ENCODE measurements at places on chromosomes 4 and X.

DNA sequence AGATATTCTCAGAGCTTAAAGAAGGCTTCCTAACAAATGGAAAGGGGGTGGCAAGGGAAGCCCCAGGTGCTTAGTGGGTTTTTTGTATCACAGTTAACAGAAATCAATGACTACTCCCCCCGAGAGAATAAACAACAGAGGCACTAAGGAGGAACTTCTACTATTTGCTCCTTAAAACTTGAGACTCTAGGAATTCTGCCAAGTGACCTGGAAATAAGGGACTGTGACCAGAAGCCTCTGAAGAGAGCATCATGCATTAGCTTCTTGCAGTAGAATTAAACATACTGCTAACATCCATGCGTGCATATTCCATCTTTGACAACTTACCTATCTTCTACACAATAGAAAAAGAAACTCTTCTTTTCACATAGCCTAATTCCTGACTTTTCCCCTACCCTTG lies 86.8 kb downstream of the CAMK2D start:
- DNase-seq: no peak

DNA sequence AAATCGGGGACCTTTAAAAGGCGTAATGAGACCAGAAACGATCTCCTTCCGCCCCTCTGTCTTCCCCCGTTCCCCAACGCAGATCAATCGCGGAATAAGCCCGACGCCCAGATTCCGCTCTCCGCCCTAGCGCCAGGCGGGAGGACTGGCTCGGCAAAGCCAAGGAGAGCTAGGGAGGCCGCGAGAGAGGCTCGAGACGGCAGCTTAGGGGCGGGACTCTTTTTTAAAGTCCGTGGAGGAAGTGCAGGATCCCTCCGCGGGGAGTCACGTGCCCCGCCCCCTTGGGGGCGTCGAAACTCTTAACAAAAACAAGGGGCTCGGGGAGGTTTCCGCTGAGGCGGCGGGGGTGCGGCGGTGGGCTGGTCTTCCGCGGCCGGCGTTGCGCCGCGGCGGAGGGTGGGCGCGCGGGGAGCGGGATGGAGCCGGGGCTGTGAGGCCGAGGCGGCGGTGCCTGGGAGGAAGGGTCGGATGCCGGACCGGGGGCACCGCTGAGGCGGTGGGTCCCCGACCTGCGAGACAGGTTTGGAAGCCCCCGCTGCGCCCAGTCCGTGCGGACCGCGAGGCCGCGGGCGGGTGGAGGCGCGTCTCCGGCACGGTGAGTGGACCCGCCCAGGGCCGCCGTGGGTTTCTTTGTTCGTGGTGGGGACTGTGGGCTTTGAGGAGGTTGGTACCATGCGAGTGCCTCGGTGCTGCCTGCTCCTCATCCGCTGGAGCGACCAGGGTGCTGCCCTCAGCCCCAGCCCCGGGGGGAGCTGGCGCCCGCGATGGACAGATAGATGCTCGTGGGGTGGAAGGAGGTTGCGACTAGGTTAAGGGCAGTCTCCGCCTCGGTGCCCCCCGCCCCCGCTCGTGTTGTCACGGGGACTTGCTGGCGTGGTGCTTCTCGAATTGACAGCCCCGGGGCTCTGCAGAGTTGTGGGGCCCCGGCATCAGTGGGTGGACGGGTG lies at the start of gene CCNG2:
Gene CCNG2 (plus strand): TSS at position 296 of the 947 bp plus-strand sequence. CDS start 1,326 bp downstream, outside the sequence.
- DNase-seq: peak; percentile 60

- no peak for DNase-seq
These were observed 317.2 kb downstream of the EPHA5 start for GRCh38 chr4:65353098-65353497.

DNA sequence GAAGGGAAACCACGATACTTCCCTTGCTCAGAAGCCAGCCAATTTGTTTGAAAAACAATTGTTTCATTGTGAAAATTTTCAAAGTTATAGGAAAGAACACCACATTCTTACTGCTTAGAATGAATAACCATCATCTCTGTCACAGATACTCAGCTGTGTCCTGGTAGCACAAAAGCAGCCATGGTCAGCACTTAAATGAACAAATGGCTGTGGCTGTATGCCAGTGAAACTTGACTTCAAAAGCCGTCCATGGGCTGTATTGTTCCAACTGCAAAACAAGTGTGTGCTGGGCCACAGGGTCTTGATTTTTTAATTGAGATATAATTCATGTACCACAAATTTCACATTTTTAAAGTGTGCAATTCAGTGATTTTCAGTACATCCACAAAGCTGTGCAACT lies 19.6 kb downstream of the NSDHL start:
- no peak for DNase-seq

DNA sequence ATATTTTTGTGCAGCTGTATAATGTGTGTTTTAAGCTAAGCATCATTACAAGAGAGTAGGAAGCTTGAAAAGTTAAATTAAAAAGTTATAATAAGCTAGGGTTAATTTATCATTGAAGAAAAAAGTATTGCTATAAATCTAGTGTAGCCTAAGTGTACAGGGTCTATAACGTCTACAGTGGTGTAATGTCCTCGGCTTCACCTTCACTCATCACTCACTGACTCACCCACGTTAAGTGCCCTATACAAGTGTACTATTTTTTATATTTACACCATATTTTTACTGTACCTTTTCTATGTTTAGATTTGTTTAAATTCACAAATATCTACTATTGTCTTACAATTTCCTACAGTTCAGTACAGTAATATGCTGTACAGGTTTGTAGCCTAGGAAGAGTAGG lies 23.5 kb downstream of the ARAP2 start:
- DNase-seq: no peak

- no peak for DNase-seq
These were observed 33.0 kb upstream of the ANXA3 start for GRCh38 chr4:78518561-78518960.

DNA sequence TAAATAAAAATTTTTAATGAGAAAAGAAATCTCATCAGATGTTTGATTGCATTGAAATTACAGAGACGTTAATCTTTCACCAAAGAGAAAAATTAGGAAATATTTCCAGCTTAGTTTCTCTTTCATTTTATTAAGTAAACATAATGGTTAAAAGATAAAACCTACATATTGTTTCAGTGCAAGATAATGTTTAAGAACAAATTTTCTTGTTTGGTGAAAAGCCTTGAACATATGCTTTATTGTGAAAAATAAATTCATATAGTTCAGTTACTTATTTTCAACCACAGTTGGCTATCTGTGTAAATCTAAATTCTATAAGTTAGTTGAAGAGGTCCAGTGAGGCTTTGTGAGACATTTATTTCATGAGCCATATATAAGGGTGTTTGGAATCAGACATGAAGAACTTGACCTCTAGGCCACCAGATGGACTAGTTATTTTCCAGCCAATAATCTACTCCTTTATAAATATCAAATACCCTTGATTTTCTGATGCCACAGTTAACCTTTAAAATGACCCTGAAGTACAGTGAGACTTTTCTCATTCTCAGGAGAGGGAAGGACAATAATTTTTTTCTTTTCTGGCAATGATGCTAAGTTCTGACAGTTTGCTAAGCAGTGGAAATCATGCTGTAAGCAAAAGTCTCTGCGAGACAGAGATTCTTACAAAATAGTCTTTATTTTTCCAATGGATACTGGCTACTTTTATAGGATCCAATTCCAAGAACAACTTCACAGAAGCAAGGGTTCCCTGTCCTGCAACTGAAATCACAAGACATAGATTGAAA lies 2.5 kb downstream of the ARSJ start:
- DNase-seq: no peak

GRCh38 chr4:36332023-36332781 lies 50.8 kb downstream of the DTHD1 start:
- DNase-seq: no peak

GRCh38 chr4:159292137-159292896 lies 189.4 kb downstream of the RAPGEF2 start:
- DNase-seq: no peak

DNA sequence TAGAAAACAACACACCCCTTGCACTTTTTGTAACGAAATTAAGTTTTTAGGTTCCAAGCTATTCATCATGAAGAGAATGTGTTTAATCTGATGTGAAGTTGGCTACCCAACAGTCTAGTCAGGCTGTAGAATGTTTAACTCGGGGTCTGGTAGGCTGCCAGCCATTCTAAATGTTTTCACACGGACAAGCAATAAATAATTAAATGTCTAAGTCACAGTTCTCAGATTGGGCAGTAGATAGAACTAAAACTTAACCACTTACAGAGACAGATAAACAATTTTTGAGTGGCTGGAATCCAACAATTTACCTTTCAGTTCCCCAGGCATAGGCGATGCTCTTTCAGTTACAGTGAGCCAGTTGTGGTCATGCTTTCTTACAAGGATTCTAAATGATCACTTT lies 66.5 kb downstream of the CHIC2 start:
- no peak for DNase-seq

DNA sequence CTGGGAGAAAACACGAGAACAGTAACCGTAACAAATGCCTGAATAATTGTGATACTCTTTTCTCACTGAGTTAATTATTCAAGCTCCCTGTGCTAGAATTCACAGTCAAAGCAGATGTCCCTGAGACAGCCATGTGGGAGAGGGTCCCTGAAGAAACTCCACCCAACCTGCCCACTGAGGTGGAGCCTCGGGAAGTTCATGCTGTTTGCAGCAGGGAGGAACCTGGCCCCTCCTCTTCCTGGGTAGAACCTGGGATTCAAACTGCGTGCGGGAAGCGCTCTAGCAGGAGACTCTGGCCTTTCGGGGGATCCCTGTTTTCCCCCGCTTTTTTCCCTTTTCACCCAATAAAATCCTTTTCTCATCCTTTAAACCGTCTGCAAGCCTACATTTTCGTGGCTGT lies 20.2 kb upstream of the RHOH start:
- no peak for DNase-seq
